PC-3 (cell line): ENCODE measurements at places on chromosomes 12 and 14.

DNA sequence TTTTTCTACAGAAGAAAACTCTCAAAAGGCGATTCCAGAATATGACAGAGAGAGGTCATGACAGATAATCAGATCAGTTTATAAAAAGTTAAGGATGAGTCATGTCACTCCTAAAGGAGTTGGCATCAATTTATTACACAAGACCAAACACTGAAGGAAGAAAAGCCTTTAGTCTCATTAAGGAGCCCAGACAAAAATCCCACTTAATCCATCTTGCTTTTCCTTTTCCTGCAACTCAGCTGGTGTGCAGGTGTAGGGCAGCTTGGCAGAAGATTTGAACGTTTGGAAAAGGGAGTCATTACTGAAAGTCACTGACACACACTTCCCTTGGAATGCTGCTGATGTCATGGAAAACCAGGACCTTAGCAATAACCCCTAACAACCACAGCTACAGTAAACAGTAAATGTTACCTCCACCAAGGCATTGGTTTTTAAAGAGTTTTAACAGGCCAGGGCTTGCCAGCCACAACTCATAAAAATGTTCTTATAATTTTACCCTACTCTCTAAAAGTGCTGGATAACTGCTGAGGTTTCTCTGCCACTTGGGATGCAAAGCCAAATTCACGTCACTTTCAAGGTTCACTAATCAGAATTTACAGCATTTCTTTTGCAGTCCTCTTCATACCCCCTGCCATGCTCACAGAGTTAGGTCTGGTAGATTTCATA is 320.6 kb downstream of the RAD51B start:
- H3K27ac ChIP-seq = peak overlapping the region; percentile 93
- peak overlapping the region; percentile 29; the same call in 1 of the 2 replicates for H3K4me3 ChIP-seq
- H3K4me1 ChIP-seq = peaks cover 75% of the 10 kb centered on the region
- peak; percentile 99 for DNase-seq
- H3K27me3 ChIP-seq = no peaks in the 10 kb centered on the region

DNA sequence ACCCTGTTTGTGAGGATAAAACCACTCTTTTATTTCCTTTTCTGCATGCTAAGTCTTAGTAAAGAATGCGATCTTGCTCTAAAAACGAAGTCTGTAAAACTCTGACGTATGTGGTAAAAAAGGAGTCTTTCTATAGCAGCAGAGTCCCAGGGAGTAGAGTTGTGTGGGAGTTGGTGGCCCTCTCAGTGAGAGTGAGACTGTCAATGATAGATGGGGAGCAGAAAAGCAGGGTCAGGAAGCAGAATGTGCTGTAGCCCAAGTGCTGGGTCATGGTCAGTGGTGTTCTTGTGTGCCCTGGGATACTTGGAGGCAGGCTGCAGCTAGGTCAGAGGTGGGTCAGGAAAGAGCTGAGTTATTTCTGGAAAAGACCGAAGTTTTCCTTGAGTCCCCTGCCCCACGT is 20.3 kb upstream of the GPR33 start:
- no peak overlapping the region for H3K4me3 ChIP-seq
- H3K4me1 ChIP-seq = no peaks in the 10 kb centered on the region
- no peaks in the 10 kb centered on the region for H3K36me3 ChIP-seq
- no peaks in the 10 kb centered on the region for H3K27me3 ChIP-seq

DNA sequence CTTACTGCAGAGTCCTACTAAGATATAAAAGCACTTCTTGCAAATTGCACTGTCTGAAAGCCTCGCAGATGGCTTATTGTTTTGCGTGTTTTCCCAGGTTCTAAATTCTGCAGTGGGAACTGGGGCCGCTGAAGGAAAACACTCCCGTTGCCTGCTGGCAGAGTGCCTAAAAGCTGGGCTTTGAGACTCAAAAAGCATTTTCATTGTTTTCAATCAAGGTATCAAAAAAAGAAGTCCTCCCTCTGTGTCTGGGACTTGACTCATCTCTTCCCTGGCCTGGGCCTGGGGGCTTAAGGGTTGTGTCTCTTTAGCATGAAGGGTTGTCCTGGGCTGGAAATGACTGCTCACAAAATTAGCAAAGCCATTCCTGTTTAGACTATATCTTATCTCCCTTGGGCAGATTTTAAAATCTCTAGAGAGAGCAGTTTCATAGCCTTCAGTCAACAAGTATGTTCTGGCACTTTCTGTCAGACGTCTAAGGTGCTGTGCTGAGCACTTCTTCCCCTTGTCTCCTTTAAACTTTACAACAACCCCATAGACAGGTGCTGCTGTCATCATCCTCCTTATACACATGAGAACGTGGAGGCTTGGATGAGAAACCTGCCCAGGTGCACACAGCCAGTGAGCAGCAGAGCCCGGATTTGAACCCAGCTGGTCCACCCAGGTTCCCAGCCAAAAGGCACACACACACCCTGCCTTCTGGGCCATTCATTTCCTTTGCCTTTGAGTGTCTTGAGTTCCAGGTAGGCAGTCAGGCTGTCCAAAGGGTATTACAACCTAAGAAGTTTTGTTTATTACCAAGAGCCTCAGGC is 31.1 kb downstream of the ELK3 start:
- H3K4me1 ChIP-seq = peaks cover 11% of the 10 kb centered on the region
- peaks cover 15% of the 10 kb centered on the region for H3K36me3 ChIP-seq
- no peak overlapping the region for H3K4me3 ChIP-seq
- no peaks in the 10 kb centered on the region for H3K27me3 ChIP-seq

GRCh38 chr14:98714626-98715425 is 557.2 kb downstream of the BCL11B start:
- no peak overlapping the region for H3K4me3 ChIP-seq
- no peak for DNase-seq
- peaks cover 14% of the 10 kb centered on the region; the same call in 1 of the 2 replicates for H3K27me3 ChIP-seq

DNA sequence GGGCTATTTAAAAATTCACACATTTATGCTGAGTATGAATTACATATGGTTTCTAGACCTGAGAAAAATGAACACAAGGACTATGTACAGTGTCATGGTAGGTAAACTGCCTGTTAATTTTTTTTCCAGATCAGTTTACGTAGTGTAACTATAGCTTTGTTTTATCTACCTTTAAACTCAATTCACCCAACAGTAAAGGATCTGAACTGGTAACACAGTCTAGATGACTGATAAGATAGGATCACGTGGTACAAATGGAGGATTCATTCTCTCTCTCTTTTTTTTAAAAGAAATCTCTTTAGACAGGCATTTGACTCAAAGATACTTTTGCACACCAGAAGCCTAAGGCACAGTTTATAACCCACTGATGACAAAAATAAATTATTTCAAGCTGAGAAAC is 130.8 kb upstream of the ATP2B1 start:
- no peaks in the 10 kb centered on the region for H3K27me3 ChIP-seq
- no peak for DNase-seq
- no peaks in the 10 kb centered on the region for H3K36me3 ChIP-seq
- no peak overlapping the region for H3K4me3 ChIP-seq
- no peak overlapping the region for H3K27ac ChIP-seq
- no peaks in the 10 kb centered on the region for H3K4me1 ChIP-seq

DNA sequence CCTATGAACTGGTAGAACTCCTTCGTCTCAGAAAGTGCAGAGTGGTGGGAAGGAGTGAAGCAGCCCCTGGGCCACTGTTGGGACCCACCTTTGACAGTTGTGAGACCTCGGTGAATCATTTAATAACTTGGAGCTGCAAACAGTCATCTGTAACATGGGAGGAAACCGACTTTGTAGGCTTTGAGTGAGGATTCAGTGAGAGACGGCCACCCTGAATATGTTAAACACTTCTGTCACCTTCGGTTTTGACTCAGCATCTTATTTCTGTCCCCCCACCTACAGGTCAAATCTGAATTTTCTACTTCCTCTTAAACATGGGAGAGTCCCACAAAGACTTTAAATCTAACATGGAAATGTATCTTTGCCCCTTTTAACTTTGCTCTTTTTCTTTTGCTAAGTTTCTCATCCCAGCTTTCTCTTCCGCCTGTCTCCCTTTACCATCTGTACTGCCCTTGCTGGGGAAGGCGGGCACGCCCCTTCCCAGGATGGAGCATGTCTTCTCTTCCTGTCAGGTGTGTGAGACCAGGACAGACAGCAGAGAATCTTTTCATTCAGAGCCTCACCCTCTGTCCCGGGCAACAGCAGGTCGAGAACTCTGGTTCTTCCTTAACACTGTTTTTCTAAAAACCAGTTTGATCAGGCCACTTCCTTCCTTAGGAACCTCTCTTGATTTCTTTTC is 37.1 kb downstream of the ZC3H14 start:
- no peaks in the 10 kb centered on the region for H3K4me1 ChIP-seq
- DNase-seq = no peak
- peaks cover 67% of the 10 kb centered on the region for H3K36me3 ChIP-seq
- H3K27ac ChIP-seq = no peak overlapping the region

GRCh38 chr14:68506645-68507419 is 286.0 kb downstream of the ZFP36L1 start:
- H3K27ac ChIP-seq = peak overlapping the region; percentile 68
- H3K27me3 ChIP-seq = no peaks in the 10 kb centered on the region
- H3K4me1 ChIP-seq = peaks cover 20% of the 10 kb centered on the region
- no peaks in the 10 kb centered on the region for H3K36me3 ChIP-seq
- DNase-seq = peak; percentile 91

DNA sequence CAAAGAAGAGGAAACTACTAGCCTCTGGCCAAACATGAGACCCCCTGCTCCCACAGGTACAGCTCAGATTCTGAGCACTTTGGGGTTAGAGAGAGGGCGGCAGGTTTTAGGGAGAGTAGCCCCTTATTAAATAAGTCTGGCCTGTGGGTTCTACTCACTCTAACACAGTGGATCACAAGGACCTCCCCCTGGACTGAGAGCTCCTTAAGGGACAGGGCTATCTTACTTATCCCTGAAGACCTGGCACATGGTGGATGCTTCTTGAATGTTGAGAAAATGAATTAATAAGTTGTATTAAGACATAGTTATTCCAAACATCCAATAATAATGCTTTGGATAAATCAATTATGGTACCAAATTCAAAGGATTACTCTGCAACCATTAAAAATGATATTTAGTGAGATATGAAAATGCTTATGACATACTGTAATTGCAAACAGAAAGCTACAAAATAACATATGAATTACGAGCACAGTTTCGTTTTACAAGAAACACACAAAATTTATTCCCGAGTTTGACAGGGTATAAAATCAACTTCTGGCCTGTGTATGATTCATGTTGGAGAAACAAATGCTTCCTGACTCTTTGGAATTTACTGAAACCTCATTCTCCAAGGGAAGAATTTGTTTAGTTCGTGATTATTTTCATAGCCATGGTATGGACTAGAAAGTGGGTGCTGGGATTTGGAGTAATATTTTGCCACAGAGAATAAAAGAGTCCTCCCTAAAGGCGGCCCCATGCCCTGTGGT is 59.3 kb upstream of the BDKRB2 start:
- peak; percentile 22 for DNase-seq
- H3K36me3 ChIP-seq = no peaks in the 10 kb centered on the region
- H3K27me3 ChIP-seq = no peaks in the 10 kb centered on the region; the same call in 1 of the 2 replicates
- no peaks in the 10 kb centered on the region for H3K4me1 ChIP-seq
- no peak overlapping the region for H3K4me3 ChIP-seq
- H3K27ac ChIP-seq = peak overlapping the region; percentile 31; the same call in 1 of the 2 replicates

DNA sequence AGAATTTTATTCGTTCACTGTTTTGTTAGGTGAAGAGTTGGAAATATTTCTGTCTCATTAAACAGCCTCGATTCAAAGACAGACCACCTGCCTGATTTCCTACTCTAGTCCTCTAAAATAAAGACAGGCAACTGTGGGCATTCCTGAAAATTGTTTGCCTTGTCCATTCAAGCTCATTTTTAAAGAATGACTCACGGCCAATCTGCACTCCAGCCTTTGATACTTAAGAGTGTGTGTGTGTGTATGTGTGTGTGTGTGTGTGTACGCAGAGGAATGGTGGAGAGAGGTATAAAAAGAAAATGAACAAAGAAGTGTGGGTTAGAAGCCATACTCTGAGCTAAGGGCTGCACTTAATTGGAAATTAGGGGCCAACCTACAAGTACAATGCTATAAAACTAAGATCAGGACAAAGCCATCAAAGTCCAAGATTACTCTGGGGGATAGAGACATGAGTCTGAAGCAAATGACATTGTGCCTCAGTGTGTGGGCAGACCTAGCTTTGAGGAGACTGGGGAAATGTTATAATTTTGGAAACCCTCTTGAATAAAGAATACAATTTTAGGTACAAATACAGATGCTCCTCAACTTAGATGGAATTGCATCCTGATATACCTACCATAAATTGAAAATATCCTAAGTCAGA is 45.6 kb upstream of the SOCS2 start:
- H3K4me3 ChIP-seq = no peak overlapping the region; the same call in 1 of the 2 replicates
- peaks cover 21% of the 10 kb centered on the region for H3K4me1 ChIP-seq
- no peaks in the 10 kb centered on the region for H3K27me3 ChIP-seq

- no peak for DNase-seq
- H3K36me3 ChIP-seq = no peaks in the 10 kb centered on the region
- no peak overlapping the region for H3K4me3 ChIP-seq
- no peaks in the 10 kb centered on the region for H3K27me3 ChIP-seq
Measured at GRCh38 chr14:22338917-22339715, 249.9 kb downstream of the DAD1 start.

- no peaks in the 10 kb centered on the region for H3K36me3 ChIP-seq
- 0 out of 2 replicates have a peak overlapping the region, but pooled peaks have one; percentile 55 for H3K27ac ChIP-seq
- no peak for DNase-seq
- peaks cover 28% of the 10 kb centered on the region for H3K4me1 ChIP-seq
- H3K27me3 ChIP-seq = no peaks in the 10 kb centered on the region
Measured at GRCh38 chr12:94954948-94955592, 48.4 kb downstream of the NDUFA12 start.

- H3K36me3 ChIP-seq = no peaks in the 10 kb centered on the region
- H3K4me1 ChIP-seq = no peaks in the 10 kb centered on the region
- no peak for DNase-seq
- peaks cover 63% of the 10 kb centered on the region for H3K27me3 ChIP-seq
- no peak overlapping the region for H3K27ac ChIP-seq
Measured at GRCh38 chr14:66039495-66039894, 446.7 kb upstream of the CCDC196 start.

DNA sequence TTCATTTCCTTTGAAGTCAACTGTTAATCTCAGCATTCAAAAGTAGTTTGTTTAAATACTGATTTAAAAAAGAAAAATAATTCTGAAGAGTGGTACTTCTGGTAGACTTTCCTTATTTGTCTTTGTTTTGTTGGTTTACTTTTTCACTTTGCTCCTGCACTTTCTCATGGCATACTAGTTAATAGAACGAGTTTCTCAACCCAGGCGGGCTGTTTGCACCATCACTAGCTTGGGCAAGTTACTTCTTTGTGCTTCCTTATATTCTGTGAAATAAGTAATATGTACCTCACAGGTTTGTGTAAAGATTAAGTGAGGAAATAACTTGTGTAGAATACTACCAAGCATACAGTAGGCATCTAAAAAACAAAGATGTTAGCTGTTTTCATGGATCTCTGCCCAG is 45.5 kb downstream of the SLC38A6 start:
- peak overlapping the region; percentile 48; the same call in 1 of the 2 replicates for H3K4me3 ChIP-seq
- H3K36me3 ChIP-seq = no peaks in the 10 kb centered on the region
- peaks cover 39% of the 10 kb centered on the region for H3K4me1 ChIP-seq
